Nucleus accumbens (tissue), 56 donors: ENCODE measurements at places on chromosomes 7 and 10.

GRCh38 chr10:126104767-126105166 is 208.4 kb downstream of the FANK1 start:
- no peak for DNase-seq

DNA sequence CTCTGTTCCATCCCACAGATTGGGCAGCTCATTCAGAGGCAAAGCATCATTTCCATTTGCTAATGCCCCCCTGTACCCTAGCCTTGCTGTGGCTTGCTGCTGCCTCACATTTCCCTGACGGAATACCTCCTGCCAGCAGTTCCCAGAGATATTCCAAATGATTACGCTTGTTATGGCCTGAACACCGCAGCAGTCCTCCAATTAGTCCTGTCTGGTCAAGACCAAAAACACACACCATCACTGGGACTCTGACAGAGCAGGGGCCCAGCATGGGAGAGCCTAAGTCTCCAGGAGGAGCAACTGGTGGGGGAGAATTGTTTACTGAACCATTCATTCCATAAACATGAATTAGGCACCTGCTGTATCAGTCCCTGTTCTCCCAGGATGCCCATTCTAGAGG is 6.1 kb downstream of the OGDHL start:
- DNase-seq, result no peak

- no peak for DNase-seq
Measured at GRCh38 chr10:49240946-49241345, 52.8 kb upstream of the TMEM273 start.

DNA sequence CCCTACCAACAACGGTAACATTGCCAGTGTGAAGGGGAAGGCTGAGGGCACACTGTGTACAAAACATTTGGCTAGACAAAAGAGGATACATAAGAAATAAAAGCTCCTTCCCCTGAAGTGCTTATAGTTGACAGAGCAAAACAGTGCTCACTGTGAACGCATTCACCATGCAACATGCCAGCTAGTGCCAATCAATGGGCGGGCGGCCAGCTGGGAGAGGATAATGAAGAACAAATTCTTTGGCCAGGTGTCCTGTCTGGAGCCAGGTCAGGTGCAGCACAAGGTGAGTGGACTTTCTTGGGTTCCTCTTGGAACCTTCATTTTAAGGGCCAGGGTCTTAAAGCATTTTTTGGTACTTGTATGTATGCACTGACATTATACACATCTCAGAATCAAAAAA is 106.1 kb downstream of the ICA1 start:
- DNase-seq, result no peak

GRCh38 chr10:114541081-114541796 is 116.8 kb downstream of the ABLIM1 start:
- DNase-seq, result no peak

DNA sequence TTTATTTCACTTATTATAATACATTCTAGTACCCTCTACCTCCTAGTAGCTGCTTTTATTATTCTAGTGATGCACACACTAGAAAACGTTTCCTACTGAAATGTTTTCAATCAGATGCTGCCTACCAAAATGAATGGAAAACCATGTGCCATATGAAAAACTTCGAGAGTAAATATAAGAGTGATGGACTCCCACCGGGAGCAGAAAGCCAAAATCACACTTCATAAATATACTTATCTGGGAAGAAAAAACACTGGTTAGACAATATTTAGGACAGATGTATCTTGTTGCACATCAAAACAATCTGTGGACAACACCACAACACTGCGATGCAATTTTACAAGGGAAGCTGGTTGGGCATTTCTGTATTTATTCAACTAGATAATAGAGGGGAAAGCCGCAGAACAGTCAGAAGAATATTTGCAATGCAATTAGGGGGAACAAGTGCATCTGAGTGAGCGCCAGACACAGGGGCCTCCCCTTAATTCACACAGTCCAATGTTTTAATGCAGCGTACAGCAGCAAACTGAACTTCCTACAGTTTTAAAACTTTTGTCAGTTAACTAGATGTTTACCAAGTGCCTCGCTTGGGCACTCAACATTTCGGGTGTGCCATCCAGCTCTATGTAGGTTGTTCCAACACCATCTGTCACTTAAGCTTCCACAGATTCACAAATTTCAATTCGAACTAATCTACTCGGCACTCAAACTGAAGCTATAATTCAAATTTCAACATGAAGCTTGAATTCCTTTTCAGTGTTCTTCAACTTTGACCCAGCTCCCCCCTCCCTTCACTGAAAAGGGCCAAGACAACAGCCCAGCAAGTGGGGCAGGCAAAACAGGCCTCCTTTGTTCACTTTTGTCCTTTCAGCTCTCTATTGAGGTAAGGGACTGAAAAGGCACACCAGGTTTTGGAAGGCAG is 7.4 kb downstream of the NRCAM start:
- no peak for DNase-seq
